ENCODE measurements at places on chromosomes 1 and 21. TPM values are rescaled to one million over a fixed set of nuclear protein-coding genes. Genes with fewer than 3 reads are reported as not detected.

Gene LENEP
- not detected for total RNA-seq

Gene IL23R
- not detected for total RNA-seq

GRCh38 chr1:203954788-203955552, 93.6 kb downstream of the SNRPE start:
- DNase-seq, result no peak

Gene ILDR2
- not detected for total RNA-seq

DNA sequence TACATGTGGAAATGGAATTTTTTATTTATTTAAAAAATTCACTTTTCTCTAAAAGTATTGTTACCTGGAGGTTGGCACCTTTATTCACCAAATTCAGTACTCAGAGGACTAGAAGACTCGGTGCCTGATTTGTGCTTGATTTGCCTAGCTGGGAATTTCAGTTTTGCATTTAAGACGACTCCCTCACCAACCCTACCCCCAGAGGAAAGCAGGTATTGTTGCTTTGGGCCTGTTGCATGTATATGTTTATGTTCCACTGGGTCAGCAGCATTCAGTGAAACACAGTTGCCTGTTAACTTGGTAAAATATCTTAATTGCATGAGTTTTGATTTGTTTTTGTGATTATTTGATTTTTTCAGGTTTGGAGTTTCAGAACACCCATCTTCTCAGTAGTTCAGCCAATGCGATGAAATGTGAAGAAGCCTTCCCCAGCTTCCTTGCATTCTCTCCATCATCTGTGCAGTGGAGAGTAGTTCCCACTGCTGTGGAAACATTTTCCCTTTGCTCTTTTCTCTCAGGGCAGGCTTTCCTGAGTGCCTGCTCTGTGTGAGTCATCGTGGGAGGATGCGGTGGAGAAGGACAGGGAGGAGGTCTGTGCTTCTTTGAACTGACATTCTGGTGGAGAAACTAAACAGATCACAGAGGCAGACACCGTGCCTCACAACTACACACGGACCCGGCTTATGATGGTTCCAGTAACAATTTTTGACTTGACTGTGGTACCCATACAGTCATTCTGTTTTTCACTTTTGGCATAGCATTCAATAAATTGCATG, 6.4 kb downstream of the ADARB1 start:
- no peak for DNase-seq

GRCh38 chr1:56490619-56491018, 88.7 kb downstream of the PLPP3 start:
- DNase-seq, result no peak

Gene PPT1
- total RNA-seq, result 62.6 TPM

DNA sequence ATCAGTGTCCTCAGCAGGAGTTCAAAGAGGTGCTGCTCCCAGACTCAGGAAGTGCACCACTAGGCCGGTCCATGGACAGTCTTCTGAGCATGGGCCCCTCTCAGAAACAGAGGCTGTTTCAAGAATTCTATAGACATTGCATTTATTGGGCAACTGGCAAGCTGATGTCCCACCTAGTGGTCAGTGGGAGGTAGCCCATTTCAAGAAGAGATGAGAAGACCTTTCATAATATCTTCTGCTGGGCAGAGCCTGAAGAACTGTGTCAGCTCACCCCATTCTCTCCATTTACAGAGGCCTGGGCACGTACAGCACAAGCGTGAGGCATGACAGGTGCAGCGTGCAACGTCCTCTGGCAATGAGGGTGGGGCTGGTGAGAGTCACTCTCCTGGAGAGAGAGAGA, 216.0 kb downstream of the DYRK1A start:
- DNase-seq, result no peak

DNA sequence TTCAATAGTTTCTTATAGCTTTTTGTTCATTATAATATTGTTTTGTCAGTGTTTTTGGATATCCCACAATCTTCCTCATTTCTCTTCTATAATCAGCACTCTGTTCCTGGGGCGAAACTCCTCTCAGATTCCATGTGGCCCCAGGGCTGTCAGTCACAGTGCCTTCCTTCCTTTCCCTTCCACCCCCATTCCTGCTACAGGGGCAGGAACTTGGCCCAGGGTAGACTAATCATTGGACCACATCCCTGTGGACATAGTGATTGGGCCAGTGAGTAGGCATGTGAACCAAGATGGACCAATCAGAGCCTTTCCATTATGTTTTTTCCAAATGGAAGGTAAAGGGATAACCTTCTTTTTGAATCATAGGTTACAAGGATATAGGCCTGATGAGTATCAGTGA, 78.3 kb downstream of the PGM1 start:
- no peak for DNase-seq

Gene TP73
- 0.16 TPM for total RNA-seq

DNA sequence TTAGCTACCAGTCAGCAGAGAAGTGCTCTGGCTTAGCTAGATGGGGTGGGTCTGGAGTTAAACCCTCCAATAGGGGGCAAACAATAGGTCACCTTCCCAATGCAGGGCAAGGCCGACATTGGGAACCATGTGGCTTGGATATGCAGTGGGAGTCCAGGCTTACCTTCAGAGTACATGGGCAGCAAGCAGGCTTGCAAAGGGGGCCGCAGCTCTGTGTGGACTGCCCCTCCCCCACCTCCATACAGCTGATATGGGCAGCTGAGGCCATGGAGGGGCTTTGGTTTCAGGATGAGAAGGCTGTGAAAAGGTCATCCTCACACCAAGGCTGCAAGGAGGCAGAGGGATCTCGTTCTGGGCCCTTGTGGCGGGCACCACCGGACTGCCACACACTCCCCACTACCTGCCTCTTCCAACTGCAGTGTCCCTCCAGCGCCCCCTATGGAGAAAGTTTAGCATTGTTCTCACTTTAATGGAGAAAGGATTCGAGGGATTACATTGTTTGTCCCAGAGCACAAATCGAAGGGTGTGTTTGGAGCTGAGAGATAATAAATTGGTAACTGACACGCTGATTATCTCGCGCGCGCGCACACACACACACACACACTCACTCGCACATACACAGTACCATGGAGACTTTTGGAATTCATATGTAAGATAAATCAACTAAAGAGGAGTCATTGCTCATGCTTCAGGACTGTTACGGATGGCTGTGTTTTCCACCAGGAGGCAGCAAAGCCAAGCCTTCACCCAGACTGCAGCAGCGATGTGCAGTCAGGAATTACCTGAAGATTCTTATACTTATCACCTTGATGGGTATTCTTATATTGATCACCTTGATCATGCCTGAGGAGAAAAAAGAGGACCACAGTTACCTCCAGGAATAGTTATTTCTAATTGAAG, 7.0 kb upstream of the SMCP start:
- no peak for DNase-seq

DNA sequence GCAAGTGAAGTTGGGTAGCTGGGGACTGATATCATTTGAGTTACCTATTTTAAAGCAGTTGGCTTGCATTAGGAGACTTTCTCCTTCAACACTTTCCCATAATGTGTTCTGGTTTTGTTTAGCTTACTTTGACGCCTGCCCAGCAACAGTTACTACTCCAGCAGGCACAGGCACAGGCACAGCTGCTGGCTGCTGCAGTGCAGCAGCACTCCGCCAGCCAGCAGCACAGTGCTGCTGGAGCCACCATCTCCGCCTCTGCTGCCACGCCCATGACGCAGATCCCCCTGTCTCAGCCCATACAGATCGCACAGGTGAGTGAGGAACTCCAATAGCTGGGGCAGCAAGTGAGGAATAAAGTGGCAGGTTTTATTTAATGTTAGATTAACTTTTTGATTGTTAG, 144.3 kb downstream of the CD247 start:
- no peak for DNase-seq

Gene CELA2A
- not detected for total RNA-seq

DNA sequence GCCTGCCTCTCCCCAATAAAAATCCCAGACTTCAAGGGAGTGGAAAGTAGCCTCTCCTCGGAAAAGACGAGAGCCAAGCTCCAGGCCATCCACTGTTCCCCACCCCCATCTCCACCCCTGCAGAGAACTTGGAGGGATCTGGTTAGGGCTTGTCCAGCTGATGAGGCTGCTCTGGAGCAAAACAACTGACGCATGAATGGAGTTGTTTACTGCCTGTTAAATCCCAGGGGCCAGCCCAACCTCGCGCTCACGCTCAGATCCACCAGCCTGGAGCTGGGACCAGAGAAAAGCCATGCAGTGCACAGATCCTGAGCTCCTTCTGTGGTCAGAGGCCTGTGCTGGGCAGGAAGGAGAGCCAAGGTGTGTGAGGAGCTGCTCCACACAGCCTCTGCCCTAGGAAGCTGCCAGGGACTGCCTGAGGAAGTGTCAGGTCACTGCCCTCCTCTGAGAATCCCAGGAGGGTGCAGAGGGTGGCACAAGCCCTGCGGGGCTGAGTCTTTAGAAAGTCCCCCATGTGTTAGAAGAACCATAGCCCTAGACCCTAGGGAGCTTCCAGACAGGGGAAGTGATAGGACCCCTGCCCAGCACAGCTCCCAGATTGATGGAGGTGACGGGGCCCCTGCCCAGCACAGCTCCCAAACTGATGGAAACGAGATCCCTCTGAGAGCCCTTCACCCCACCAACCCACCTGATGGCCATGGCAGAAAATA, 109.0 kb upstream of the IPO9 start:
- DNase-seq, result no peak

GRCh38 chr1:217919683-217920388, 288.7 kb downstream of the SPATA17 start:
- DNase-seq, result no peak

DNA sequence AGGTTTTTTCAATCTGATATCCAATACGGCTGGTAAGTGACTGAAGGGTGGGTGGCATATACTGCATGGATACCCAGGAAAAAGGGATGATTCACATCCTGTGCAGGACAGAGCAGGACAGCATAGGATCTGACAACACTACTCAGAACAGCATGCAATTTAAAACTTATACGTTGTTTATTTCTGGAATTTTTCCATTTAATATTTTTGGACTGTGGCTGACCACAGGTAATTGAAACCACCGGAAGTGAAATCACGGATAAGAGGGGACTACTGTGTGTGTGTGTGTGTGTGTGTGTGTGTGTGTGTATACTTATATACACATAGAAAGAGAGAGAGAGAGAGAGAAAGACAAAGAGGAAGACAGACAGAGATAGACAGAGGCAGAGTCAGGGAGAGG, 23.0 kb downstream of the ERICH3 start:
- no peak for DNase-seq

DNA sequence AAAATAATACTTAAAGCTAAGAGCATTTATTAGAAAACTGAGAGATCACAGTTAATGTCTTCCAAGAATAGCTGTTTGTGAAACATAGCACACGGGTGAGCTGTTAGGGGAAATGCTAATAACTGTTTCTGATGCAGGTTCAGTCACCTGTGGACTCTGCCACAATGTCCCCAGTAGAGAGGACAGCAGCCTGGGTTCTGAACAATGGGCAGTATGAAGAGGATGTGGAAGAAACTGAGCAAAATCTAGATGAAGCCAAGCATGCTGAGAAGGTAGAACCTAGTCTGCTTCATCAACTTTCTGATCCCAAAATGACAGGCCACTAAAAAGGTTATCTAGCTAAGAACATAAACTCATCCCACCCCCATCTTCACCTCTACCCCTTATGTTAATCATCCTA, 32.6 kb downstream of the CLEC20A start:
- DNase-seq, result no peak

DNA sequence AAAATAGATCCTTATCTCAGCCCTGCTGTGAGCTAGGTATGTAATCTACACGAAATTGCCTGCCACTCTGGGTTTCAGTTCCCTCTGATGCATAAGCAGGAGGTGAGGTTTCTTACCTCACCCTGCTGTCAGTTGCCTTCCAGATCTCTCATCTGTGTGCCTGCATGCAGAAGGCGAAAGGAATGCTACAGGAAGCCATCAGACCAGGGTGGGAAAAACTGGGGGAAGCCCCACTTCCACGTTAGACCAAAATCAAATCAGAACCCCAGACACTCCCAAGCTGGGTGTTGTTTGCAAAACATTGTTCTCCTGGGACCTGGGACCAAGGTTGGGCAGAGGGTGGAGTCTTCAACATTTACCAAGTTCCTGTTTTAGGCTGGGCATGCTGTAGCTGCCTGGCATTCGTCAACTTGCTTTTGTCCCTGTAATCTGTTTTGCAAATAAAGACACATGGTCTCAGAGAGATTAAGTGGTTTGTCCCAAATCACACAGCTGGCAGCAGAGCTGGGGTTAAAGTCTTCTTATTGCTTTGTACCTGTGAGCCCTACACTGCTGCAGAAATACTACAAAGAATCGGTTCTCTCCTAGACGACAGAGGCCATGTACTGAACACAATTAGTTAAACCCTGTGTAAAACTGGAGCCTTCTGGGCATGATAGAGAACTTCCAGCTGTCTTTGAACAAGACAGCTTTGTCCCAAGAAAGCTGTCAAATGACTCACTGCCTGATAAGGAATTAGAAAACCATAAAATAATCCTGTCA, 389.7 kb upstream of the RUNX1 start:
- no peak for DNase-seq

- no peak for DNase-seq
Measured at GRCh38 chr1:93976291-93976690, 67.1 kb upstream of the GCLM start.

DNA sequence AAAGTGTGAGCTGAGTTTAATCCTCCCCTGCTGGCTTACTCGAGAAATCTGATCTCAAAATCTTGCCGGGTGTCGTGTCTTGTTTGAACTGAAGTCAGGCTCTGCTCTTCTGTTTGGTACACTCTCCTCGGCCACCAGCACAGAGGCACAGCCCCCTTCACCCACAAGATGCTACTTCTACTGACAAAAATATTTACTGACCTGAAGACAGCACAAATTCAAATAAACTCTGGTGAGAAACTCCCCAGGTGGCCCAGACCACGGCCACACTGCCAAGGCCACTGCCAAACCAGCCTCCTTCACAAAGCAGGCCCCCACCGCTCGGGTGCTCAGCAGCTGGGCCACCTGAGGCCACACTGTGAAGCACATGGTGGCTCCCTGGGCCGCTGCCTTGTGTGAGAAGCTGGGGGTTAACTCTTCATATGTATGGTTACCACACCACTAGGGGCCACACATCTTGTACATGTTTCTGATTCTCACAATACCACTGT, 80.6 kb downstream of the TGFBR3 start:
- DNase-seq, result no peak

DNA sequence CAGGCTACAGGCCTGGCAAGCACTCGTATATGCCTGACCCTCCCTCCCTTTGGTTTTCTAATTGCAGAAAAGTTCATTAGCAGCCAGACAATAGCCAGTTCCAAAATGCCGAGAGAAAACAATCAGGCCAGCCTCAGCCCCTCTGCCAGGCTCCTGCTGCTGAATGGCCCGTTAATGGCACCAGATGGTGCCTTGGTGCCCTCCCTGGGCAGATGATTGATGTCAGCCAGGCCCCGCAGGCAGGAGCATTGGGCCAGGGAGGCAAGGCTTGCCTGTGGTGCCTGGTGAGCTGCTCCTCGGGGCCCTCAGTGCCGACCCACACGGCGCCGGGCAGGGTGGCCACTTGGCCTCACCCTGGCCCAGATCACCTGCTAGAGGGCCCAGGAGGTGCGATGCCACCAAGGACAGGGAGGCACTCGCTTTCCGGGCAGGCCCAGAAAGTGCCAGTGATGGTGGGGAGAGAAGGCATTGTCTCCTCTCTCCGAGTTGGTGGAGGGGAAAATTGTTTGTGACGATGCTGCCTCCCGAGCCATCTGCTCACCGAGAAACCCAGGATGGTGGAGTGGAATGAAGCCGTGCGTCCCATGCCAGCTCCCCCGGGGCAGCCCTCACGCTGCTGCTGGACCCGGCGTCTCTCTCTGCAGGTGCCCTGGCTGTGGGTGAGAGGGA, 28.1 kb downstream of the QSOX1 start:
- DNase-seq, result no peak

All from osteocyte (in vitro differentiated cells).